ENCODE measurements at places on chromosomes 13 and 19.
A peak's percentile ranks its signal among the peaks of the same experiment; 100 is the strongest.

DNA sequence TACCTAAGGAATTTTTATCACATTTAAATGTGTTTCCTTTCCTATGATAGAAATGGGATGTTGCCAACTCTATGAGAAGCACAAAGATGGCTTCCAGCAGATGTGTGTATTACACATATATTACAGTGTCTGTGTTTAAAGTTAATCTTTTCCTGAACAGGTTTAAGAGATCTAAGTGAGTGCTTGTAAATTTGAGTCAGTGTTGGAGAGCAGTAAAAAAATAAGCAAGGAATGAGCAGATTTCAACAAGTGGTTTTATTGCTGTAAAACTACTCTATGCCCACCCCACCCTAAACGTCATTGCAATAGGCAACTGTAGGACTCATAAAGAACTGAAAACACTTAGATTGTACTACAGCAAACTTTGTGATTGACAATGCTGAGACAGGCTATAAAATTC lies 248.7 kb downstream of the KLF5 start:
- DNase-seq, result no peak

DNA sequence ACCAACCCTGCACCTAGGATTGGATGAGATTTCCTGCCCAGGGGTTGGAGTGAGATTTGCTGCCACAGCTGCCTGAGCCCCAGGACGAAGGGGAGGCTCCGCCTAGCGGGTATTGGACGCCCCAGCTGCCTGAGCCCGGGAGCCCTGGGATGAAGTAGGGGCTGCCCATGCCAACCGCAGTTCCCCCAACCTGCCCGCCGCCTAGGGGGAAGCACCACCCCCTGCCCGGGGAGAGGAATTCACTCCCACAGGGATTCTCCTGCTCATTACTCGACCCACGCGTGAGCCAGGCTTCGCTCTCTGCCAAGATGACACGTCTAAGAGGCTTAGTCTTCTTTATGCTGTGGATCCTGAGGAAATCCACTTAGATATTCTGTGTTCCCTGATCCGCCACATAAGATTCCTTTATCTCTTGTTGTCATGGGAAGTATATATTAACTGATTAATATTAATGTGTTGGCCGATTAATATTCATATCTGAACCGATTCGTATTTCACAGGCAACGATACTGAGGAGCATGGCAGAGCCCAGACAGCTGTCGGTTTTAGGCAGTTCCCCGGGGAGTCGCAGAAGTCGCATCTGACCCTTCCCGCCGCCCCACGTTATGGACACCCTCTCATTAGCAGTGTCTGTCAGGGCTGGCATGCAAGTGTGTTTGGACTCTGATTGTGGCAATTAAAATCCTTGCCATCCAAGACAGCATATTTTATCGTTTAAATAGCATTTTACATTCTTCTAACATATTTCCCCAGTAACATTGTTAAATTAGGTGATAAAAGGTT lies 44.5 kb upstream of the KCTD15 start:
- no peak for DNase-seq

GRCh38 chr19:791567-792305 lies 5.5 kb upstream of the PTBP1 start:
- DNase-seq, result no peak

GRCh38 chr19:53980539-53981375 lies 10.7 kb upstream of the CACNG6 start:
- DNase-seq, result no peak

DNA sequence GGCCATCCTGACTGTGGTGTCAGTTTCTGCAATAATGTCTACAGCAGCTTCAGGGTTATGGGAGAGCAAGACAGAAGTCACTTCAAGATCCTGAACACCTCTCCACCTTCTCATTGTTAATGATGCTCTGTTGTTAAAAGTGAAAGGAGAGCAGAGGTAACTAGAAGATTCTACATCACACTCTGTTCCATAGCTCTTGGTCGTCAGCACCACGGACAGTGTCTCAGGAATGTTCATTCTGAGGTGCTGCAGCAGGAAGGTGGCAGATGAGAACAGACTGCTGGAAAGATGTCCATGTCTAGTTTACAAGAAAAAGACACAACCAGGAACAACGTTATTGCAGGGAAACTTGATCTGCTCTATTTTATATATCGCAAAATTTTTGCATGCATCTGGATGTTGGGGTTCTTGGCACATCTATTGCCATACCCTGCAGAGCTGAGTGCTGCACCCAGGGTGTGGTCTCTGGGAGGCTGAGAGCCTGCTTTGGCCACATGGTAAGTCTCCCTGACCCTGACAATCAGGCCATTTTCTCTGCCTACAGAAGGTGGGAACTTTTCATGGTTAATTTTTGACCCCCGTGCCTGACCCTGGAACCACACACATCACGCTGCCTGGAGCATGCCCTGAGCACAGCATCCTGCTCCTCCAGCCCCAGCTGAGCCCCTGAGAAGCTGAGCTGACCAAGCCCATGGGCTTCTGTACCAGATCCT lies 12.7 kb downstream of the CEACAM21 start:
- no peak for DNase-seq

DNA sequence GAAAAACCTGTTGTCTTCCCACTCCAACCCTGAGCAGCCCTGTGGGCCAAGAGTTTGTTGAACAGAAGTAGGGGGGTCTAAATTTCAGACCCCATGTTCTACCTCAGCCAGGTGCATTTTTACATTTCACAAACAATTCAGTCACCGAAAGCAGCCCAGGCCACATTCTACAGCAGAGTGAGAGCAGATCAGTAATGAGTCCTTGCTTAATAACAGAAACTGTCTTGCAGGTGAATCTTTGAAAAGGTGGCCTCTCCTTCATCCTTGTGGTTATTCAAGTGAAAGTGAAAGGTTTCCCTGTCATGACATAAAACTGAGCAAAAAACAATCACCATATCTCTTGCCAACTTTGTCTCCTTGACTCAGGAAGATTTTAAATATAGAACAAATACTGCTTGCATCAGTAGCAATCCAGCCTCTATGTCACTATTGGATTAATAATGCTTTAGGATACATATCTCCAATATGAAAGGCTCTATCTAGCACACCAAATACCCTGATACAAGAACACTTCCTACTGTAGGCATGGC lies 670.2 kb downstream of the DIAPH3 start:
- DNase-seq, result no peak

DNA sequence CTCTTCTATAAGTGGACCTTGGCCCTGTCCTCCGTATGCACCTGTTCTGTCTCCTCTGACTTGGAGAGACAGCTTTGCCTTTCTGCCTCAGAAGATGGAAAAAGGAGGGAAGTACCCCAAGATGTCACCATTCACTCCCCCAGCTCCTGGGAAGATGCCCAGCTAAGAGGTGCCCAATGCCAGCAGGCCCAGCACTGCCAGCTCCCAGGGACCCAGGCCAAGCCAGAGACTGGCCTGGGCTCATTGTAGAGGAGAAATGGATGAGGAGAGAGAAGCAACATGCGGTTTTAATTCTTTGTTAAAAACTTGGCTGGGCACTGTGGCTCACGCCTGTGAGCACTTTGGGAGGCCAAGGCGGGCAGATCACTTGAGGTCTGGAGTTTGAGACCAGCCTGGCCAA lies 111.5 kb upstream of the ZNF507 start:
- DNase-seq, result no peak

DNA sequence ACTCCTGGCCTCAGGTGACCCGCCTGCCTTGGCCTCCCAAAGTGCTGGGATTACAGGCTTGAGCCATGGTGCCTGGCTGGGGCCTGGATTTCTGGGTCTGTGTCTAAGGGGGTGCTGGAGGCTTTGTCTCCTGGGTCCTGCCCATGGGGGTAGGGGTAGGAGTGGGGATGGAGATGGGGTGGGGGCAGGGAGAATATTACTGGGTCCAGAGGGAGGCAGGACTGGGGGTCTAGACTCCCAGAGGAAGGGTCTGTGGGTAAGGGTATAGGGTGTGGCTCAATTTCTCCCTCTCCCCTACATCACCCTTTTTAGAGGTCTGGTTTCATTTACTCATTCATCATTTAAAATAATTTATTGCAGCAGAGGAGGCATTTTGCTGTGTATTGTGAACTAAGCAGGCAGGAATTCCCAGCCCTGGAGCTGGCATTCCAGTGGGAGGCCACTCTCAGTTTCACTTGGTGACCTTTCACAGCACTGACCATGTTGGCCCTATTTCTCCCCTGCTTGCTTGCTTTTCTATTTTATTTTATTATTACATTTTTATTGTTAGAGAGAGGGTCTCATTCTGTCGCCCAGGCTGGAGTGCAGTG lies 810 bp upstream of the NFKBID start:
- DNase-seq, result no peak

DNA sequence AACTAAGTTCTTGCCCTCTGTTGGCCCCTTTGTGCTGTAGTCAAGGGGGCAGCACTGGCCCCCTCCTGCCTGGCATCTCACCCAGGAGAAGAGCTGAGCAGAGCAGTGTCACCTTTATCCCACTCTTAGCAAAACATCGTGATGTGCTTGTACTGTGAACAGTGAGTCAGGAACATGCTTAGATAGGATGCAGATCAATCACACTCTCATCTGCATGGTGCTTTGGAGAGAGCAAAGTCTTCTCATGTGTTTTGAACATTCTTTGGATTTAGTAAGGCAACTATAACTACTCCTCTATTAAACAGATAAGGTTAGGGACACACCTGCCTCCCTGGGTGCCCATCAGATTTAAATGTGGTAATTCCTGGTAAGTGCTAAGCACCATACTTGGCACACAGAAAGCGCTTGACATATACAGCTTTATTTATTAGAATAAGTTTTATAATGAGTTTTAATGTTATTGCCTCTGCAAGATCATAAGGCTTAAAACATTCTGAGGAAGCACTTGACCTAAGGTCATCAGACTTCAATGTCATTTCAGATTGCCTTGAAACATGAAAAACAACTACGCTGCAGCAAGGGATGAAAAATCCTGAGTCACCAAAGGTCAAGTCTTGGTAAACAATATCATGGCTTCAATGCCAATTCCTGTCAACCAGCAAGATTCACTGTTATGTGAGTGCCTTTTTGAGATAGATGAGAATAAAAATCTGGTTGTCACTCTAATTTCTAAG lies 82.4 kb upstream of the IRS2 start:
- DNase-seq, result no peak

DNA sequence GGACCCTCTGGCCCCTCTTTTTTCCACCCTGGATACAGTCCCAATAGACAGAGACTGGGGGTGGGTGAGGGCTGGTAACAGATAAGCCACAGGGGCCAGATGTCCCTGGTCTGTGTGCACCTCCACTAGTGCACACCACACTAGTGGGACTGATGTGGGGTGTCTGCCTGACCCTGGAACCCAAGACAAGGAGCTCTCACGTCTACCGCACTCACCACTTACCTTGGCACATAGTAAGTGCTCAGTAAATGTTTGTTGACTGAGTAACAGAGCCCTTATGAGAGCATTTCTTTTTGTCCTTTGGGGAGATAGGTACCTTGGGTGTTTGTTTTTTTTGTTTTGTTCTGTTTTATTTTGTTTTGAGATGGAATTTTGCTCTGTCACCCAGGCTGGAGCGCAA lies 23.1 kb upstream of the ZNF414 start:
- no peak for DNase-seq

- no peak for DNase-seq
Observed at GRCh38 chr19:57566396-57567265, 7.0 kb upstream of the ZNF550 start.

GRCh38 chr19:917323-918151 lies at the start of gene KISS1R:
Gene KISS1R (plus strand): TSS chr19:917333. CDS start chr19:917503, 170 bp downstream.
- no peak for DNase-seq

- DNase-seq, result no peak
Observed at GRCh38 chr13:19685034-19685433, 51.6 kb downstream of the MPHOSPH8 start.

GRCh38 chr19:33214596-33214995 lies 11.1 kb downstream of the SLC7A10 start:
- DNase-seq, result peak; percentile 50

- no peak for DNase-seq
Observed at GRCh38 chr13:33639626-33640080, 178.3 kb upstream of the RFC3 start.

GRCh38 chr13:41859565-41859964 lies 101.3 kb downstream of the VWA8 start:
- DNase-seq, result no peak

GRCh38 chr19:39415111-39416046 lies 2.9 kb downstream of the PLEKHG2 start:
- DNase-seq, result no peak

GRCh38 chr13:82330499-82330898 lies 1551.8 kb downstream of the SLITRK1 start:
- DNase-seq, result no peak

DNA sequence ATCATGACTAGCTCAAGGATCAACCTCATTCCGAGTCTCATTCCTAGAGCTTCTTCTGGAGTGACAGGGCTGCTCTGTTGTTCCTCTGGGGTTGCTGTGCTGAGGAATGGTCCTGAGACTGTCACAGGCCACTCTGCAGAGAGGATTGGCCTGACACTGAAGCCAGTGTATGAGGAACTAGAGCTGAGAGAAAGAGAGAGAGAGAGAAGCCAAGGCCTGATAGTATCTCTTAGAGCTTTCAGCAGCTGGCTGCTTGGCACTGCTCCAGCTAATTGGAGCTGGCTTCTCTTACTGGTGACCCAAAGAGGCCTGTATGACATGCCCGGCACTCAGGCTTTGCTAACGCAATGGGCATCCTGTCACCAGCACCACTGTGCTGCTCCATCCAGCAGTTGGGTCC lies 73.4 kb upstream of the FLT1 start:
- DNase-seq, result peak; percentile 68

DNA sequence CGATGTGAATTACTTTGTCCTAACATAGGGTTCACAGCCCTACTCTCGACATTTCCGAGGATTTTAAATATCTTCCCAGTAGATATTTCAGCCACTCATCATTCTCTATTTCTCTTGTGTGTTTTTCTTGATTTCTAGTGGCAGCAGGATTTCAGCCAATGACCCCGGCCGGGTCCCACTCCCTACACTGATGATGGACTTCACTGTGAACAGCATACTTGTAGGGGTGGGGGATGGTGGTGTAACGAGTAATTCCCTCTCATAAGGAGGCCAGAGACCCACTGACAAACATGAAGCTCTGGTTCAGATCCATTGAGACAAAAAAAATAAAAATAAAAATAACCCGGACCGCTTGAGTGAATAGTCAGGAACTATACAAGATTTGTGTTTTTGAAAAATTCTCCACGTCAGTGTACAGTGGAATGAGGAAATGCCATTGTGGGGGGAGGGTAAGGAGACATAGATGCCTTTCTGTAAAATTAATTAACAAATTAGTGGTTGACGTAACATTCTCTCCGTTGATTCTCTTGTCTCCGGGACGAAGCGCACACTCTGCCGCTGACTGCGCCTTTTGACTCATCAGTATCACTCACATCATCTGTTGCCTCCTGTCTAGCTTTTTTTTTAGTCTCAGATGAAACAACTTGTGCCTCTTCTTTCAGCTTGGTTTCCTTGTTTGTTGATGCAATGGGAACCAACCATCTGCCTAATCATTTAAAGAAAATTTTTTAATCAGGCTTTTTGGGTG lies 48.8 kb upstream of the IRS2 start:
- DNase-seq, result no peak

- DNase-seq, result peak; percentile 65
Observed at GRCh38 chr13:26022538-26023292, 29.1 kb downstream of the SHISA2 start.

DNA sequence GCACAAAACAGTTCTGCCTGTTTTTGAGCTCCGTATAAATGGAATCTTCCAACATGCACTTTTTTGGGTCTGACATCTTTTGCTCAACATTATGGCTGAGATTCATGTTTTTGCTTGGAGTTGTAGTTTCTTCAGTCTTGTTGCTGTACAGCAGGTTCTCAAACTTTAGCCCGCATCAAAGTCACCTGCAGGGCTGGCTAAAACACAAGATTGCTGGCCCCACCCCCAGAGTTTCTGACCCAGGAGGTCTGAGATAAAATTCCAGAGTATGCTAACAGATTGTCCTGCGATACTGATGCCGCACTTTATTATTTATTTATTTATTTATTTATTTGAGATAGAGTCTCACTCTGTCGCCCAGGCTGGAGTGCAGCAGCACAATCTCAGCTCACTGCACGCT lies 79.8 kb upstream of the WASF3 start:
- no peak for DNase-seq

Data from NCI-H510A (cell line).